ENCODE measurements at places on chromosomes 1 and 21.
A peak's percentile ranks its signal among the peaks of the same experiment; 100 is the strongest.

- no peak for DNase-seq
Observed at GRCh38 chr1:218660678-218661053, 315.5 kb downstream of the TGFB2 start.

DNA sequence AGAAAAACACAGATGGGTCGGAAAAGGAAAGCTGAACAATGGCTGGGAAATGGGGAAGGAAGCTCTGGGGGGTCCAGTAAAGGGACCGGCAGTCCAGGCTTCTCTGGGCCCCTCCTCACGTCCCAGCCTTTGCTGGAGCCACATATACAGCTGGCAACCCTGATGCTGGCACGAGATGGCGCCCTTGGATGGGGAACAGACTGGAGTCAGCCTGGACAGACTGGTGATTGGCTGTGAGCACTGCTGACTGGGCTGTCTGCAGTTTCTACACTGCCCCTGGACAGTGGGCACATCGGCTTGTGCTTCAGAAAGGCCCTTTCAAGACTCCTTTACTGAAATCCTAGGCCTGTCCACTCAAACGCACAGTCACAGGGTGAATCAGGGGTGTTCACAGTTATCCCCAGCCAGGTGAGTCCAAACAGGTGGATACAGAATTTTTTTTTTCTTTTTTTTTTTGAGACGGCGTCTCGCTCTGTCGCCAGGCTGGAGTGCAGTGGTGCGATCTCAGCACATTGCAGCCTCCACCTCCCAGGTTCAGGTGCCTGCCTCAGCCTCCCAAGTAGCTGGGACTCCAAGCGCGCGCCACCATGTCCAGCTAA is 31.1 kb upstream of the ZBTB40 start:
- peak; percentile 50 for DNase-seq

GRCh38 chr1:243482141-243483022 is 226.5 kb downstream of the SDCCAG8 start:
- DNase-seq, result no peak

GRCh38 chr1:167344615-167345385 is 124.1 kb downstream of the POU2F1 start:
- no peak for DNase-seq

- DNase-seq, result no peak
Observed at GRCh38 chr1:91791691-91792488, 94.1 kb downstream of the TGFBR3 start.

GRCh38 chr1:13623021-13623637 is 39.5 kb downstream of the PDPN start:
- no peak for DNase-seq

DNA sequence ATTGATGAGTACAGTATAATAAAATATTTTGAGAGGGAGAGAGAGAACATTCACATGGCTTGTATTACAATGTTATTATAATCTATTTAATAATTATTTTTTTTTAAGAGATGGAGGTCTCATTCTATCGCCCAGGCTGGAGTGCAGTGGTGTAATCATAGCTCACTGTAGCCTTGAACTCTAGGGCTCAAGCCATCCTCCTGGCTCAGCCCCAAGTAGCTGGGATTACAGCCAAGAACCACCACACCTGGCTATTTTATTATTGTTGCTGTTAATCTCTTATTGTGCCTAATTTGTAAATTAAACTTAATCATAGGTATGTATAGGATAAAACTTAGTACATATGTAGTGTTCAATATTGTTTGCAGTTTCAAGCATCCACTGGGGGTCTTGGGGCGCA is 57.8 kb downstream of the HS2ST1 start:
- DNase-seq, result no peak

- DNase-seq, result no peak
Observed at GRCh38 chr1:104468282-104468681, 718.6 kb downstream of the AMY1C start.

GRCh38 chr1:16118706-16119105 is 37.2 kb downstream of the EPHA2 start:
- DNase-seq, result no peak

DNA sequence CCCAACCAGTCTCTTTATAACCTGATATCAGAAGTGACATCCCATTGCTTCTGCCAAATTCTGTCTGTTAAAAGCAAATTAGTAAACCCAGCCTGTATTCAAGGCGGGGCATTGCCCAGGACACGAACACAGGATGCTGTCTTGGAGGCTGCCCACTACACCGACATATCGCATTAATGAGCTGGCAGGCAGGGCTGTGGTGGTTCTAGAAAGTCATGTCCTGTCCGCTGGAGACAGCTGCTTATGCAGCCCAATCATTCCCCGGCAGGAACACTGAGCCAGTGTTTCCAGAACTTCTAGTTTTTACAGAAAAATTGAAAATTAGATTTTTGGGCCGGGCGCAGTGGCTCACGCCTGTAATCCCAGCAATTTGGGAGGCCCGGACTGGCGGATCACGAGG is 19.3 kb downstream of the C1orf167 start:
- no peak for DNase-seq

DNA sequence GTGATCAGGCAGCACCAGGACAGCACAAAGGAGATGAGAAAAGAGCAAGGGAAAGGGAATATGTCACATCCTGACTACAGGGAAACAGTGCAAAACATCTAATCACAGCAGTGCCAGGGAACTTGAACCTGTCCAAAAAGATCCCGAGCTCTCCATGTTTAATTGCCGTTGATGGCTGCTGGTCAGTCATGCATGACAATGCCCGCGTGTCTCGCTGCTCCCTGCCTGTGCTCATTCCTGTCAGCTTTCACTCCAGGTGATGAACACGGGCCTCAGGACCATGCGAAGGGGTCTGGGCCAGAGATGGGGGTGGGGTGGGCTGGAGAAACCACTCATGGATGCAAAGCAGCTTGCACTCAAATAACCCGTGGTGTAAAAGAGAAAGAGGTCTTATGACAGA is 287.0 kb downstream of the GPATCH2 start:
- no peak for DNase-seq

GRCh38 chr1:183304440-183305107 is 113.6 kb downstream of the NMNAT2 start:
- DNase-seq, result no peak

GRCh38 chr1:5613900-5614299 is 378.3 kb downstream of the NPHP4 start:
- no peak for DNase-seq
